Right cardiac atrium (tissue), 5 donors: ENCODE measurements at places on chromosomes 13 and 19. TPM values are rescaled to one million over a fixed set of nuclear protein-coding genes. Genes with fewer than 3 reads are reported as not detected.

SLC25A41 gene
- polyA plus RNA-seq = 0.36 TPM

TMIGD2 gene
- polyA plus RNA-seq = 0.25 TPM

SWSAP1 gene
- 1.9 TPM for polyA plus RNA-seq

GYS1 gene
- polyA plus RNA-seq = 61.4 TPM

PCDH20 gene
- 5.2 TPM for polyA plus RNA-seq

LENG9 gene
- 2.3 TPM for polyA plus RNA-seq

LTBP4 gene
- polyA plus RNA-seq = 216 TPM

SHISA2 gene
- 0.07 TPM for polyA plus RNA-seq

TEX29 gene
- polyA plus RNA-seq = 0.25 TPM

AMER2 gene
- polyA plus RNA-seq = not detected

ZNF382 gene
- 3.9 TPM for polyA plus RNA-seq

NTF4 gene
- polyA plus RNA-seq = 2.2 TPM

PSG2 gene
- polyA plus RNA-seq = not detected

ZNF835 gene
- polyA plus RNA-seq = 1.6 TPM

RASGRP4 gene
- 0.81 TPM for polyA plus RNA-seq

CDX2 gene
- not detected for polyA plus RNA-seq

KCNN4 gene
- polyA plus RNA-seq = 0.34 TPM

CGB5 gene
- not detected for polyA plus RNA-seq

S1PR2 gene
- 3.5 TPM for polyA plus RNA-seq

ITGBL1 gene
- polyA plus RNA-seq = 5.8 TPM

KCNC3 gene
- 3.3 TPM for polyA plus RNA-seq

JSRP1 gene
- polyA plus RNA-seq = 0.75 TPM

GGN gene
- 0.11 TPM for polyA plus RNA-seq

FCHO1 gene
- polyA plus RNA-seq = 0.57 TPM

RDH8 gene
- not detected for polyA plus RNA-seq

RFPL4A gene
- polyA plus RNA-seq = not detected

FXYD7 gene
- polyA plus RNA-seq = 0.25 TPM

SMIM24 gene
- not detected for polyA plus RNA-seq

TLE2 gene
- 68.6 TPM for polyA plus RNA-seq

ERICH4 gene
- not detected for polyA plus RNA-seq

ATP8A2 gene
- polyA plus RNA-seq = 0.09 TPM

ZNF793 gene
- 4.4 TPM for polyA plus RNA-seq

KLK4 gene
- not detected for polyA plus RNA-seq

PSG6 gene
- not detected for polyA plus RNA-seq

SIGLEC12 gene
- 0.05 TPM for polyA plus RNA-seq

CEACAM6 gene
- polyA plus RNA-seq = not detected

FCER2 gene
- 0.09 TPM for polyA plus RNA-seq

CXCL17 gene
- polyA plus RNA-seq = not detected

GPC6 gene
- polyA plus RNA-seq = 1.5 TPM

GPR18 gene
- polyA plus RNA-seq = not detected

MEF2B gene
- polyA plus RNA-seq = 0.23 TPM

PSG4 gene
- polyA plus RNA-seq = not detected

FGF22 gene
- 0.23 TPM for polyA plus RNA-seq

PRR22 gene
- 0.84 TPM for polyA plus RNA-seq

PALM3 gene
- 0.45 TPM for polyA plus RNA-seq

HCN2 gene
- polyA plus RNA-seq = 19.3 TPM

ZNF490 gene
- 0.86 TPM for polyA plus RNA-seq

SIAH3 gene
- not detected for polyA plus RNA-seq

FPR3 gene
- polyA plus RNA-seq = 1.6 TPM

U2AF1L4 gene
- polyA plus RNA-seq = 32.3 TPM

IGFL4 gene
- polyA plus RNA-seq = not detected

SPACA4 gene
- not detected for polyA plus RNA-seq

MAP2K7 gene
- 26.9 TPM for polyA plus RNA-seq

HRC gene
- polyA plus RNA-seq = 712 TPM
